ENCODE measurements at places on chromosomes 12 and 14.

DNA sequence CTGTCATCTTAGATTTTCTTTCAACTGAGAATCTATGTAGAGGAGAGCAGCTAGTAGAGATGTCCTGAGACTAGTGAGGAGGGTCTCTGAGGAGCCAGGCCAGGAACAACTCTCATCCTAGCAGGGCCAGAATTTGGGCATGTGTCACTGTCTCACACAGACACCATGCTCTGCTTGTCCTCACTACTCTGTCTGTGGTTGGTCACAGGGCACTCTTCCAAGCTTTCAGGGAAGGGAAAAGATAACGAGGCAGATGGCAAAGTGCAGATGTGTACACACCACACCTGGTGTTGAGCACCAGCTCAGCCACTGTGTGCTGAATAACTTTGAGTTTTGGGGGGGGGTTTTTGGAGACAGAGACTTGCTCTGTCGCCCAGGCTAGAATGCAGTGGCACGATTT lies 2.5 kb downstream of the SSPN start:
- no peak for DNase-seq

GRCh38 chr14:67987606-67988005 lies 168.0 kb downstream of the RAD51B start:
- DNase-seq, result no peak

DNA sequence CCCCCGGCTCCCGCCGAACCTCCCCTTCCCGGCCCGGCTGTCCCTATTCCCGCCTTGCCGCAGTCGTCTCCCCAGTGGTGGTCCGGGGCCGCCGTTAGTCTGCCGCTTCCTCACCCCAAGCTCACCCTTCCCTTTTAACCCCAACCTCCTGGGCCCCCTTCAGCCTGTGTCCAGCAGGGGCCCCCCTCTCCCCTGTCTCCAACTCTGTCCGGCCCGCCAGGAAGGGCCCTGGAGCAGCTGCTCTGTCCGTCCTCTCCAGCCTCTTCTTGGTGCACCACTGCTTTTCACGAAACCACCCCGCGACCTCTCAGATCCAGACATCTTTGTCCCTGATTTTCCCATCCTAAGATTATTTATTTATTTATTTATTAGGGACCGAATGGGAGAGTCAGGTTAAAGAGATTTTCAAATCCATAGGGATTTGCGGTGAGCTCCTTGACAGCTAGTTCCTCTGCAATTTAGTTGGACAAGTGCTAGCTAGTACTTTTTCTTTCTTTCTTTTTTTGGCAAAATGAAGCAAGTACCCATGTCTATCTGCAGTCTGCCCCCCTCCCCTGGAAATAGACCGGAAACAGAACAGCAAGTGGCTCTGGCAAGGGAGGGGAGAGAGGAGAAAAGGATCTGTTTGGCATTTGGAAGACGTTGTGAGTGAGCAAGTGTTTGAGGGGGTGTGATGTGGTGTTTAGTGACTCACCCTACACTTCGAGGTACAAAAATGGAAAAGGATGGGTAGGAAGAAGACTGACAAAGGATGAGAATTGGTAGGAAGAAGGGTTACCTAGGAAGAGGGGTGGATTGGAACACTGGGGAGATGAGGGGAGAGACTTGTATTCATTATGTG lies 632 bp downstream of the UBR7 start:
- peak; percentile 56 for DNase-seq

- DNase-seq, result no peak
Observed at GRCh38 chr12:52267266-52267665, 7.2 kb upstream of the KRT86 start.

DNA sequence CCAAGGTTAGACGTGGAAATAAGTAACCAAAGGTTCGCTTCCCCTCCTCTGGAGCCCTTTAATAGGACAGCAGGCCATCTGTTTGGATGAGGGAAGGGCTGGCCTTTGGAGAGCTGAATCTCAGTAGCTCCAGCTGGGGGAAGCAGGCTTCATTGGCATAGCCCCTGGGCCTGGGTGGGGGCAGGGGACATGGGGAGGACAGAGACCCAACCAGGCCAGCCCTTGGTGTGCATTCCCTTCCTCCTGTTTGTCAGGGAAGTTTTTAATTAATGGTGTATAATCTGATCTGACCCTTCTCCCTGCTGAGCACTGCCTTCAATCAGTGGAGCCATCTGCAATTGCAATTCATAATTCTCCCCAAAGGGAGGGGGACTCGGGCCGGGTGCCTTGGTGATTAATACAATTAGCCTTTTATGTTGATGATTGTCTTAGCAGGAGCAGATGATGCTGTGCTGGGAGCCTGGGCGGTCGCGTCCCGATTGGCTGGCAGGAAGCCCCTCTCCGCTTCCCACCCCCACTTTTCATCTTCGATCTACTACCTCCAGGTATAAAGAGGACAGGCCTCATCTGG lies 6.4 kb downstream of the AQP6 start:
- no peak for DNase-seq

GRCh38 chr12:96402061-96402460 lies 1.8 kb upstream of the CDK17 start:
- no peak for DNase-seq
